ENCODE measurements at places on chromosomes 3 and 15. TPM values are rescaled to one million over a fixed set of nuclear protein-coding genes. Genes with fewer than 3 reads are reported as not detected.

Gene ADAMTSL3
- 26.4 TPM for total RNA-seq

Gene CPN2
- total RNA-seq, result not detected

Gene ISLR2
- total RNA-seq, result 1.2 TPM

GRCh38 chr3:172575375-172575774, 52.1 kb upstream of the TNFSF10 start:
- no peak for DNase-seq

- DNase-seq, result no peak
Measured at GRCh38 chr3:53068176-53068575, 22.3 kb upstream of the SFMBT1 start.

- no peak for DNase-seq
Measured at GRCh38 chr3:55549177-55549576, 62.1 kb upstream of the WNT5A start.

- DNase-seq, result no peak
Measured at GRCh38 chr3:171901615-171902312, 58.6 kb downstream of the TMEM212 start.

- DNase-seq, result no peak
Measured at GRCh38 chr15:77057072-77057471, 13.8 kb downstream of the TSPAN3 start.

DNA sequence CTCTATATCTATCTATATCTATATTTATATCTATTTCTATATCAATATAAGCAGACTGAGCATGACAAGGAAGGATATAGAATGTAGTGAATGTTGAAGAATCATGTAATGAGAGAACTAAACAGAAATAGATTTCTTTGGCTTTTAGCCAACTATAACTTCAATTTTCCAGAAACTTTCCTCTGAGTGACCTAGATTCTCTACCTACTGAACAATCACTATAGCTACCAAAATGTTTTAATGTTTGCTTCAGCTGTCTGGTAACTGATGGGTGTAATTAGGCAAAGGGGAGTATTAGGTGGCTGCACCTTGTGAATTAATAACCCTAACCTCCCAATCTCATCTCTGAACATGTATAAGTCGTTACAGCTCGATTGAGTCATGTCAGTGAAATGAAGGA, 76.4 kb upstream of the ROBO1 start:
- DNase-seq, result no peak

DNA sequence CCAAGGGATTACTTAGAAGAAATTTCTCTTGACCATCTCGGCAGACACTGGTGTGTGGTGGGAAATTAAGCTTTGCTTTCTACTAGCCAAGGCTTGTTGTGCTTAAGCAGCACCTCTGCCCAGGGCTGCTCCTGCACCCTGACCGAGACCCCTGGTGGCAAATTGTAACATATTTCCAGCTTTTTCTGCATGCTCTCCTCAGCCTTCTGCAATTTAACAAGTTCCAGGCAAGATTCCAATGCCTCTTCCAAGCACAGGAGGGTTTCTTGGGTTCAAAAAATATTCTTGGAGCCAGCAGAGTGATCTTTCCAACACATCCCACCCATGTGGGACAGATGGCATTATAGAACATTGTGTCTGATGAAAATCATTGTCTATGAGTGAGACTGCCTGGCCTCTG, 210.5 kb downstream of the CLSTN2 start:
- DNase-seq, result no peak

DNA sequence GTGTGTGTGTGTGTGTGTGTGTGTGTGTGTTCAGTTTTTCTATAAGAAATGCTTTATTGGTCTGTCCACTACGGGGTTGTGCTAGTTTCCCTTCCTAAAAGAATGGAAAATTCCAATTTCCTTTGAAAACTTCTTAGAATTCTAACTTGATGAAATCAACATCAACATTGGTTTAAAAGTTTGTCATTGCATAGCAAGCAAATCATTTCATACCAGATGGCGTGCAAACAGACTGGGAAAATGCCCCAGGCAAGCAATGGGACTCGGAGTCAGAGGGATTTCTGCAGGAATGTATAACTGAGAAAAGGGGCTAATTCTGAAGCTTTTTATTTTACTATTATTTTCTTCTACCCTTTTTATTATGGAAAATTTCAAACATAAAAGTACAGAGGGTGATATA, 13.1 kb upstream of the DYNC1LI1 start:
- DNase-seq, result no peak

- DNase-seq, result no peak
Measured at GRCh38 chr3:155281912-155282311, 11.6 kb downstream of the STRIT1 start.

- DNase-seq, result no peak
Measured at GRCh38 chr15:69615736-69616135, 163.1 kb downstream of the RPLP1 start.

- DNase-seq, result no peak
Measured at GRCh38 chr3:141960731-141961130, 84.3 kb downstream of the ATP1B3 start.

- DNase-seq, result no peak
Measured at GRCh38 chr15:57780471-57780870, 74.0 kb downstream of the POLR2M start.

DNA sequence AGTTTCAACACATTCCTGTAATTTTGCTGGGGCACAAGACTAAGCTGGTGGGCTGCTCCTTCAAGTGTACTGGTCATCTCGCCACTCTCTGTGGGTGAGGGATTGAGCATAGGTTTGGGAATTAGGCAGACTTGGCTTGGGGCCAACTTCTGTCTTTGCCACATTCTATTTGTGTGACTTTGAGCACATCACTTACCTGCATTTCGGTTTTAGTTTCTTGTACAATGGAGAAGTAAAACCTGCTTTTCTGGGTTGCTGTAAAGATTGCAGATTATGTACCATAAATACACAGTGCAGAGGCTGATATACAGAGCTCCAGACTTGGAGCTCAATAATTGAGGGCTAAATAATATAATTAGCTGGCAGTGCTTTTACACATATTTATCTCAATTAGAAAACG, 162.1 kb downstream of the C3orf38 start:
- no peak for DNase-seq

Gene UBAP1L
- 4.1 TPM for total RNA-seq

Gene NME9
- 3.5 TPM for total RNA-seq

DNA sequence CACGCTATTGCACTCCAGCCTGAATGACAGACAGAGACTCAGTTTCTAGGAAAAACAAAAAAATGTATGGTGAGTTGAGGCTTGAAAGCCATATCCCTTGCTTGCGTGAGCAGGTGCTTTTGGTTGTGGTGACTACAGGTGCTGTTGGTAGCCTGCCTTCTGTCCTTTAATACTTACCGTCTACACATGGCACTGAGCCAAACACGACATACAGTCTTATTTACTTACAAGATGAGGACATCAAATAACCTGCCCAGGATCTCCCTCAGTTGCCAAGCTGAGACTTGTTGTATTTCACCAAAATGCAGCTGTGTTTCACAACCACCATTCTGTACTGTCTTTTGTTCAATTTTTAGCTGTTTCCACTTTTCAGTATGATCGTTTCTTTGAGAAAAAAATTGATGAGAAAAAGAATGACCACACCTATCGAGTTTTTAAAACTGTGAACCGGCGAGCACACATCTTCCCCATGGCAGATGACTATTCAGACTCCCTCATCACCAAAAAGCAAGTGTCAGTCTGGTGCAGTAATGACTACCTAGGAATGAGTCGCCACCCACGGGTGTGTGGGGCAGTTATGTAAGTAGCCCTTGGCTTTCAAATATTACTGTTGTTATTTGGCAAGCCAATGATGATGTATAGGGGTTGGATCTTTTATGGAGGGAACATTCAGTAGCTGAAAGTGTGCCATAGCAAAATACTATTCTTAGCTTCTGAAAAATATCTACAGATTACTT, 6.5 kb downstream of the ALAS1 start:
- no peak for DNase-seq

GRCh38 chr3:187291001-187291511, 481 bp downstream of the MASP1 start:
- DNase-seq, result no peak

GRCh38 chr3:38614091-38614490, 35.4 kb downstream of the SCN5A start:
- peak; percentile 6 for DNase-seq

Gene DYNLT2B
- 6.1 TPM for total RNA-seq

- DNase-seq, result no peak
Measured at GRCh38 chr15:94225616-94226015, 5.7 kb upstream of the MCTP2 start.

GRCh38 chr3:31979001-31979697, 1.9 kb downstream of the OSBPL10 start:
- DNase-seq, result no peak

- DNase-seq, result no peak
Measured at GRCh38 chr15:99961011-99961441, 227.8 kb upstream of the LYSMD4 start.

DNA sequence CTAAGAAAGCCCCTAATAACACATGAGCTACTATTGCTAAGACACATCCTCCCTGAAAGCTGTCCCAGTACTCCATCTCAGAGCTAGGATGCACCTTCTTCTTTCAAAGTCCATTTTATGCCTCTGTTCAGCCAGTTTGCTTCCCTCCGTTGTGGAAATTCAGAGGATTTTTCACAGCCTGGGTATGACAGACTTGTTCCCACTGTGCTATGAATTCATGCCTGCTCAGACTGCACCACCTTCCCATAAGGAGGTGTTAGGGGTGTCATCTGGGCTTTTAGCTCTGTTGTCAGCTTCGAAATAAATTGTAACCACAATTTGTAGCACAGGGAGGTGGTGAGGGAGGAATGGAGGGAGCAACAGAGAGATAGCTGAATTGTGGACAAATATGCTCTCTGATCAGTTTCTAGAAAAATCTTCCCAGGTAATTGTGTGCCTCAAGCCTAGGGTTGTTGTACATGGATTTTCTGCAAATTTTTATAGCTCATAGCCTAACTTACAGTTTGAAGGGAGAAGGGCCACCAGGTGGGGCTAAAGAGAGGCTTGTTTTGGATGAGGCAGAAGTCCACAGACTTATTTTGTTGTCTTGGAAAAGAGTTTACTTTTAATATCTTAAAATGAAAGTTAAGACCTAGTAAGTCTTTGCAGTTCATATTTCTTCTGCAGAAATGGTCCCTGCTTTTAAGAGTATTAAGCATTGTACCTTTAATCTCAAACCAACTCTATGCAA, 462.0 kb downstream of the PDCD6IP start:
- DNase-seq, result peak; percentile 52

Gene XXYLT1
- 8.9 TPM for total RNA-seq

Gene LMOD3
- 0.12 TPM for total RNA-seq

GRCh38 chr3:42747581-42747980, 25.5 kb downstream of the CCDC13 start:
- DNase-seq, result no peak

GRCh38 chr15:31147944-31148296, 46.4 kb upstream of the TRPM1 start:
- DNase-seq, result no peak

Gene SPINK8
- not detected for total RNA-seq

- no peak for DNase-seq
Measured at GRCh38 chr15:64185146-64185911, 22.5 kb upstream of the PPIB start.

GRCh38 chr15:96366526-96366877, 36.0 kb downstream of the NR2F2 start:
- DNase-seq, result no peak

Gene CAMKV
- not detected for total RNA-seq

Gene GPR171
- 1.3 TPM for total RNA-seq

DNA sequence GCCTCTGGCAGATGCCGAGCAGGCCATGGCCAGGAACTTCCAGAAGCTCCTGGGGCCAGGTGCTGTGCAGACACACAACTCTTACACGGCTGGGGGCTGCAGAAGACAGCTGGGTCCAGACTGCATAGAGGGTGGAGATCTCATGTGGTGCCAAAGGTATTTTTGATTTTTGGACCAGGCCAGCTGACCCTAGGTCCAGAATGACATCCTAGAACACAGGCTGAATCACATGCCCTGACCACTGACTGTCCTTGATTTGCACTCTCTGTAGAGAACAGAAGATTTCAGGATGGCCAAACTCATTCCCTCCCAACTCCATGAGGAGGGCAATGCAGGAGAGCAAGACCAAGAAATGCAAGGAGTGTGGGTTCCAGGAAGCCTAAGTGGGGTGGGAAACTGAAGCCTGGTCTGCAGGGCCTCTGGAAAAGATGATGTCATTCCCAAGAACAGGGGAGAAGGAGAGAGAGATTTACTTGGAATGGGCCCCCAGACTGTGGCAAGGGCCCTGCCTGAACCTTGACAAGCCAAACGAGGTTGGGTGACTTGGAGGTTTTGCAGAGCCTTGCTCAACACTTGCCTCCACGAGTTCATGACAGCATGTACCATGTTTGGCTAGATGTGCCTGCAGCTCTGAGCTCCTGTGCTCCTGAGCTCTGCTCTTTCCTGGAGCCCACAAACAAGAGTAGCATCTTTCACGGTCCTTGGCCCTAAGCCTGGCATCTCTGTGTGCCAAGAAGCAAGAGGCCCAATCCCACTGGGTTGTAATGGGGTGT, 38.5 kb upstream of the CTSH start:
- DNase-seq, result peak; percentile 10

- peak; percentile 97 for DNase-seq
Measured at GRCh38 chr3:9933561-9934234, at the start of gene CRELD1. Gene CRELD1 (plus strand): TSS chr3:9933834. CDS start chr3:9934439, 605 bp downstream.

- no peak for DNase-seq
Measured at GRCh38 chr15:74306781-74307217, 60.6 kb downstream of the CYP11A1 start.

Measured in lower lobe of right lung (tissue), 2 donors.